ENCODE measurements at places on chromosomes 7 and 10. TPM values are rescaled to one million over a fixed set of nuclear protein-coding genes. Genes with fewer than 3 reads are reported as not detected.

SCD gene
- 4.2 TPM for polyA plus RNA-seq

PIK3CG gene
- 0.92 TPM for polyA plus RNA-seq

ZPBP gene
- not detected for polyA plus RNA-seq

SPAM1 gene
- not detected for polyA plus RNA-seq

ZNF282 gene
- polyA plus RNA-seq, result 7.2 TPM

PAPOLB gene
- not detected for polyA plus RNA-seq

ARHGAP22 gene
- 3.1 TPM for polyA plus RNA-seq

PLCE1 gene
- polyA plus RNA-seq, result 8.1 TPM

CALN1 gene
- polyA plus RNA-seq, result under 0.01 TPM

LRRN3 gene
- polyA plus RNA-seq, result not detected

TRIL gene
- polyA plus RNA-seq, result not detected

ZNF503 gene
- polyA plus RNA-seq, result 5.4 TPM

SPDYE6 gene
- polyA plus RNA-seq, result not detected

MYOF gene
- polyA plus RNA-seq, result 36.3 TPM

ZNF736 gene
- 5.5 TPM for polyA plus RNA-seq

APBB1IP gene
- 1.4 TPM for polyA plus RNA-seq

UPK3B gene
- polyA plus RNA-seq, result 1.9 TPM

CHN2 gene
- 16.2 TPM for polyA plus RNA-seq

SPDYE8 gene
- polyA plus RNA-seq, result not detected

OR2A1 gene
- not detected for polyA plus RNA-seq
